Inflammatory macrophage treated with lipopolysaccharide for 1 hour (primary cell): ENCODE measurements at places on chromosomes 5 and 9.

DNA sequence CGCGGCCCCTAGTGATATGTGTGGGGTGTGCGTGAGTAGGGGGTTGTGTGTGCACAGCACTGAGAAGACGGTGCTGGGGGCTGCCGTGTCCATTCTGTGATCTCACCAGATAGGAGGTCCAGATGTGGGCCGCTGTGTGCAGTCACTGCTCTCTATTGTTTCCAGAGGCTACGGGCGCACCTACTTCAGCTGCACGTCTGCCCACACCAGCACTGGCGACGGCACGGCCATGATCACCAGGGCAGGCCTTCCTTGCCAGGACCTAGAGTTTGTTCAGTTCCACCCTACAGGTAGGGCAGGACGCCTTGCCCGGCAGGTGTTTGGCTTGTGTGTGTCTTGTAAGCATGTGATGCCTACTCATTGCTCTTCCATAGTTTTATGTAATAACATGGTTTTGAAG lies 12.6 kb downstream of the SDHA start:
- DNase-seq, result no peak

DNA sequence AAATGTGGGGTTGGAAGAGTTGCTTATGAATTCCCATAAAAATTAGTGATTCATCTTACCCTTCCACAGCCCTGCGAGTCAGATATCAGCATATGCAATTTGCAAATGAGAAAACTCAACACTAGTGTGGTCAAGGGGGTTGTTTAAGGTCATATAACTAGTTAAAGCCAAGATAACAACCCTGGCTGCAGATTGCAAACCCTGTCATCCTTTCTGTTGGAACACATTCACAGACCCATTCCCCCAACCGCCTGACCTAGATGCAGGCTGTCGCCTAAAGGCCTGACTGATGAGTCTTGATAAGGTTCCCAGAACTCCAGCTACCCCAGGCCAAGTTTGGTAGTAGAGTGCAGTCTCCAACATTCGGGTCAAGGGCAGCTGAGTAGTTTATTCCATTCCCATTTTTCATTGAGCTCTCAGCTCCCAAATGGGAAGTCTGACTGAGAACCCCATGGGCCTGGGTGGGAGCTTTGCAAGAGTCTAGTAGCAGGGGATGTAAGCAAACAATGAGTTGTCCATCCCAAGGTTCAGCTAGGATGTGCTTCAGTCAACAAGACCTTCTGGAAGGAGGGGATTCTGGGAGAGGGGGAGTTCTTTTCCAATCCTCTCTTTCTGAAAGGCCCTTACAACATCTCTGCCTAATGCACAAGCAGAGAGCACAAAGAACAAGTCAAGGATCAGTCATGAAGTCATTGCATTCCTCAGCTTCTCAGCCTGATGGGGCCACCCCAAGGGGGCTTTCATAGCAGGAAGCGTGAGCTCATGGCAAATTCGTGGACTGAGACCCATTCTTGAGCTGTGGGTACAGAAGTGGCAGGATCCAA lies 40.3 kb downstream of the ADAM19 start:
- DNase-seq, result no peak

DNA sequence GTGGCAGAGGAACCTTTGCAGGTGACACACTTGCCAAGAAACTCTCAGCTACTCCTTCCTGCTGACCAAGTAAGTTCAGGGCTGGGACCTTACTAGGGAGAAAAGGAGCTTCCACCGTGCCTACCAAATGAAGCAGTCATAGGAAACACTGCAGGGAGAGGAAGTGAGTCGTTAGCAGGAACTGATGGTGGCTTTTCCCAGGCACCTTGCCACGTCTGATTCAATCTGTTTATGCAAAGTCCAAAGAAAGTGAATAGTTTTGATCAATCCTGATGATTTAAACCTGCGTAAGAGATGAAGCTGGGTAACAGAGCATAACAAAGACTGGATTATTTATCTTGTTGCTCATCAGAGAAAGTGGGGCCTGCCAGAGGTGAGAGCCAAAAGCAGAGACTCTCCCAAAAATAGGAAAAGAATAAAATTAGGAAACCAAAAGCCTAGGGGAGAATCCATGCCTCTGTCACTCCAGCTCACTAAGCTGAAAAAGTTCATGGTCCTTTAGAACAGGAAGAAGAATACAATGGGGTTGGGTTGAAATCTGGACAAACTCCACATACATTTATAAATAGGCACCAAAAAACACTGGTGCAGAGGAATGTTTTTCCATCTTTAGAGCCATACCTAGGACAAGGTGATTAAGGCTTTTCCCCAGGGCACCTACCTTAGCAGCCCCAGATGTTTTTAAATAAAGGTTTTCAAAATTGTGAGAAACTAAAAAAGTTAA lies 9.3 kb upstream of the PFDN1 start:
- DNase-seq, result peak; percentile 62

DNA sequence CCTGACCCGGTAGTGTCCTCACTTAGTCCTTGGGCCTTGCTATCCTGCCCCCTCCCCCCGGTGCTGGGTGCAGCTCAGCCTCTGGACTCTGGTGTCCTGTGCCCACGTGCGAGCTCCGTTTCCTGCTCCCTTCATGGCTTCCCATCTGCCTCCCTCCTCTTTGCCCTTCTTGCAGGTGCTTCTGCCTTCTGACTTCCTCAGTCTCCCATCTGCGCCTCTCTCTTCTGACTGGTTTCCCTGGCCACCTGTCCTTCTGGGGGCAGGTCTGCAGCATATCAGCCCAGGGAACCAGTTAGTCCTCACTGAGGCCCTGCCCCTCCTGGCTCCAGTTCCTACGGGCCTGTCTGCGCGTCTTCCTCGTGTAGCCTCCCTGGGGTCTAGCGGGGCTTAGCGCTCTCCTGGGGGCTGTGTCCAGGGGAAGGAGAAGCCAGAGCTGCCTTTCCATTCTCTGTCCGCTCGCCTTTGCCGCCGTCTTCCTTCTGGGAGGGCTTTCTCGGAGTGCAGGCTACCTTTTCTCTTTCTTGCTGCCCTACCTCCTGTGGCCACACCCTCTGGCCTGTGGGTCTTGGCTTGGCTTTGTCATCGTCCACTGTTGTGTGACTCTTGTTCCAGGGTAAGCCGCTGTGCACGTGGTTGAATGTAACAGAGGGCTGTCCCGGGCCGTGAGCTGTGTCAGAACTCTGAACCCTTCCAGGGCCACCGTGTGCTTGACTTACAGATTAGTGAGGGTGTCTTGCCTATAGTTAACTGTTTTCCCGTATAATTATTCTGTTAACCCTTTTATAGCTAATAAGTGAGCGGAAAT lies 51.8 kb downstream of the EHMT1 start:
- DNase-seq, result peak; percentile 14

- no peak for DNase-seq
Observed at GRCh38 chr9:136728548-136729123, 14.1 kb downstream of the LCN10 start.

DNA sequence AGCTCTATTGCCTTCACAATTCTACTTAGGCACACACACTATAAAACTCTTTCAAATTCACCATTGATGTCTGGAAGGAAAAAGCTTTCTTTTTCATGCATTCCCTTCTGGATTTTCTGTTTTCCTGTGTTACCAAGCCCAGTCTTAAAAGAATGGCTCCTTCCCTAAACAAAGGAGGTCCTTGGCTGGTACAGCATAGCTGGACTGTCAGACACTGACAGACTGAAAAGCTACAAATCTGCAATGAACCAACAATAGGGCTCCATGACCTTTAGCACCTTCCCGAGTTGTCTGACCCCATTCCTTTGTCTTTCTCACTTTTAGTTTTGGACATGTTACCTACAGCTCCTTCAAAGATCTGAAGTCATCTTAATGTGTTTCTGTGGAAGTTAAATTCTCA lies 382.5 kb downstream of the TMEM161B start:
- DNase-seq, result no peak

DNA sequence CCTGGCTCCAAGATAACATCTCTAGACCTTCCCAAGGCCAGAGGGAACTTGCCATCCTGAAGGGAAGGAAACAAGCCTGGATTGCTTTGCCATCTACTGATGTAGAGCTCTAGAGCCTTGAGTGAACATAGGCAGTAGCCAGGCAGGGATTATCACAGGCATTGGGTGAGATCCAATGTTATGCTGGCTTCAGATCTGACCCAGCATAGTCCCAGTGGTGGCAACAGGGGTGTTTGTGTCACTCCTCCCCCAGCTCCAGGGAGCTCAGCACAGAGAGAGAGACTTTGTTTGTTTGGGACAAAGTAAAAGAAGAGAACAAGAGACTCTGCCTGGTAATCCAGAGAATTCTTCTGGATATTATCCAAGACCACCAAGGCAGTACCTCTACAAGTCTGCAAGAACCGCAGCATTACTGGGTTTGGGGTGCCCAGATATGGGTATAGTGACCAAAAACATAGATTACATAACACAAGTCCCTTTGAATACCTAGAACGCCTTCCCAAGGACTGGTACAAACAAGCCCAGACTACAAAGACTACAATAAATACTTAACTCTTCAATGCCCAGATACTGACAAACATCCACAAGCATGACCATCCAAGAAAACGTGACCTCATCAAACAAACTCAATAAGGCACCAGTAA lies 137.6 kb upstream of the DAPK1 start:
- no peak for DNase-seq

- DNase-seq, result no peak
Observed at GRCh38 chr9:73682789-73683188, 531.1 kb downstream of the ANXA1 start.

DNA sequence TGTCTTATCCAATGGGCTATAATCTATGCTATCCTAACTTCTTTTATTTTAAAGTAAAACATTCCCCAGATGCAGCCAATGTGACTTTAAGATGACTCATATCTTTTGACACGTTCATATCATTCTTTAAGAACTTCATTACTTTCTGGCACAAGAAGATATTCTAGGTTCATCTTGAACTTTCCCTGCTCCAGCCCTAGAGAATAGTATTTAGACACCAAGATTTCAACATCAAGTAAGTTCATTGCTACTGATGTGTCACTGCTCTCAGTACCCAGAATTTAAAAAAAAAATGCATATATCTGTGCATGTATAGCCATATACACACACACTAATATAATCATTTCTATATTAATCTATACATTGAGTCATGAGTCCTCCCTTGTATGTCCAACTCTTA lies 175.2 kb downstream of the SAXO1 start:
- DNase-seq, result no peak

DNA sequence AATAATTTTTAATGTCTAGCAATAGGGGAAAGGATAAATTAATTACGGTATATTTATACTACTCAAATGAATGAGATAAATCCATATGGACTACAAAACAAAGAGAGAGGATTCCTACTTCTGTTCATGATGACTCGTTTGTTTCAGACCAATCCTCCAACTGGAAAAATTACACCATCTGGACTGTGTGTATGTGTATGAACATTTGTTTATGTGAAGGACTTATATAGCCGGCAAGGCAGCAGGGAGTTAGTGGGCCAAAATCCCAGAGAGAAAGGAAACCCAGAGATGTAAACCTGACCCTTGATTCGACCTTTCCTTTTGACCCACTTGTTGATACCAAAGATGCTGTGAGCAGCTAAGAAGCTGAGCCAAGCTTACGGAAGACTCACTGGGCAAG lies 20.1 kb downstream of the PDE6A start:
- DNase-seq, result no peak

DNA sequence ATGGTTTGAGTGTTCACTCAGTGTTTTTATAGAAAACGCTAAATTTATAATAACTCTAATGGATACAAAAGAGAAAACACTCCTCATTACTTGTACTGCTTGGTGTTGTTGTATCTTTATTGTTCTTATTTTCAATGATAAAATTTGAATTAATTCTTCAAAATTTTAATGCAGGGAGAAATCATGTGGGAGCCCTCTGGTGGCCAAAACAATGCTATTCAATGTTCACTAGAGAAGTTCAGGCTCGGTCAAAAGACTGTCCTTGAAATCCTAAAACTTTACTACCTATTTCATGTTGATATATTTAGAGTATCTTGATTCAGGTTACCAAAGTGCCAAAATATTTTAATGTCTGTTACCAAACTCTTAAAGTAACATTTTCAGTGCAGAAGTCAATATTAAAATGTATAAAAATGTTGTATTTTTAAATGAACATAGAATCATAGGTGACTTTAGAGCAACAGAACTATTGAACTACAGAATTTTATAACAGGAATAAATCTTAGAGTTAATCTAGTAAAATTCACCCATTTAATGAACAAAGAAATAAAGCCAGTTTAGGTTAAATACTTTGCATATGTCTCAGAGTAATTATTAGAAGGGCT lies 1259.8 kb downstream of the PTPRD start:
- DNase-seq, result no peak

GRCh38 chr5:1324719-1325190 lies 20.1 kb downstream of the CLPTM1L start:
- DNase-seq, result no peak

DNA sequence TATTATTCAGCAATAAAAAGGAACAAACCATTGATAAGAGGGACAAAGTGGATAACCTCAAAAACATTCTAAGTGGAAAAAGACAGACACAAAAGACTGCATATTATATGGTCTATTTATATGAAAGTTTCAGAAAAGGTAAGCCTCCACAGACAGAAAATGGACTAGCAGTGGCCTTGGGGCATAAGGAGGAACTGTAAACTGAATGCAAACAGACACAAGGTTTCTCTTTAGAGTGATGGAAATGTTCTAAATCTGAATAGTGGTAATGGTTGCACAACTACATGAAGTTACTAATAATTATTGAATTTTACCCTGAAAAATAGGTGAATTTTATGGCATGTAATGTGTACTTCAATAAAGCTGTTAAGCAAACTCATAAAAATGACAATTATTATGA lies 286.3 kb upstream of the PAPPA start:
- DNase-seq, result no peak

DNA sequence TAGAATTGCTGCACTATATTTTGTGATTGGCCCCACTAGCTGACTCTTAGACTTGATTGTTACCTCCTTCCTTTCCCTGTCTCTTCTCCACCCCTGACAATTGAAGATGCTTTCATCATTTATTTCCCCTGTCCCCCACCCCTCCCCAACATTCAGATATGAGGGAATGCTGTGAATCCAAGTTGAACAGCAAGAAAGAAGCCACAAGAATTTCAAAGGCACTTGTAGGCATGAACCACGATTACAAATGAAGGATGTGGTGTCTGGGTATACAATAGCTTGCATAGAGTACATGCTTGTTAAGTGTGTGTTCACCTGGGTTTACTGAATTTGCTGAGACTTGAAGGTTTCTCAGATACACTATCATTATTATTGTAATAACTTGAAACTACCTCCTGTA lies 78.3 kb upstream of the TRIO start:
- DNase-seq, result no peak

GRCh38 chr9:128372784-128373183 lies 1.6 kb downstream of the URM1 start:
- DNase-seq, result no peak

- no peak for DNase-seq
Observed at GRCh38 chr9:129435291-129435690, 185.6 kb downstream of the C9orf50 start.

- DNase-seq, result no peak
Observed at GRCh38 chr5:134103998-134104654, 10.4 kb upstream of the TCF7 start.

- no peak for DNase-seq
Observed at GRCh38 chr9:110777196-110777875, 108.7 kb downstream of the MUSK start.
